LHCN-M2 (cell line): ENCODE measurements at places on chromosomes 7 and 10.

GRCh38 chr10:102633287-102633686 is 11.0 kb upstream of the TRIM8 start:
- DNase-seq, result peak; percentile 36

DNA sequence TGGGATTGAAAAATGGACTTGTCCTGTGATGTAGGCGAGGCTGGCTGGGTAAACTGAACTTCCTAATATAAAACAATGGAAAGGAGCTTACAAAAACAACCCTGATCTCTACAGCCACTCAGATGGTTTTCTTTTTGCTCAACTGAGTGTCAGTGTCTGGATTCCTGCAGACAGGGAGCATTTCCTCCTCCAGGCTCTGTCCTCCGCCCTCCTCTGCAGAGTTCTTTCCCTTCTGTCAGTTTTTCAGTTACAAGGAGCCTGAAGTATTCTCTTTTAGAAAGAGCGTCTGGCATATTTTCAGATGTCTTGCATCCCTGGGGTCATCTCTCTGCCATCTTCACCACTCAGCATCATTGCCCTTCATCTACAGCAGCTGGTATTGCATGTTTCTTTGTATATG is 50.0 kb upstream of the PITRM1 start:
- DNase-seq, result no peak

- no peak for DNase-seq
Measured at GRCh38 chr10:95241533-95241932, 47.5 kb downstream of the ACSM6 start.

- peak; percentile 78 for DNase-seq
Measured at GRCh38 chr7:873367-874002, 2.9 kb upstream of the GET4 start.

DNA sequence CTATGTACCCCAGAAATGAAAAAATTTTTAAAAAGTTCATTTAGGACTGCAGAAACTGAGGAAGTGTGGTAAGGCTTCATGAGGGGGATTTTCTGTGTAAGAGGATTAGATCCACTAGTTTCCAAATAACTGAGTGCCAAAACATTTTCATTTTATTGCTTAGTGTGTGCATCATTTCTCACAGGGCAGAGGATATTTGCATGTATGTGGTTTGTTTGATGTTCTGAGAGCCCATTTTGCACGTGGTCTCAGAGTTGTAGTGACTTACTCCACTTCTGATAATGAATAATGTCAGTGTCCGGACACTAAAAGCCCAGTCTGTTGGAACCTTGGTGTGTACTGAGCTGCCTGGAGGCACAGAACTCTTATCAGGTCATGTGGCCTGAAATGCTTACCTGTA is 299.9 kb downstream of the AUTS2 start:
- DNase-seq, result no peak

- no peak for DNase-seq
Measured at GRCh38 chr10:103493362-103493915, at the start of gene NEURL1. Gene NEURL1 (plus strand): TSS chr10:103493705. CDS start chr10:103494388, 683 bp downstream.

DNA sequence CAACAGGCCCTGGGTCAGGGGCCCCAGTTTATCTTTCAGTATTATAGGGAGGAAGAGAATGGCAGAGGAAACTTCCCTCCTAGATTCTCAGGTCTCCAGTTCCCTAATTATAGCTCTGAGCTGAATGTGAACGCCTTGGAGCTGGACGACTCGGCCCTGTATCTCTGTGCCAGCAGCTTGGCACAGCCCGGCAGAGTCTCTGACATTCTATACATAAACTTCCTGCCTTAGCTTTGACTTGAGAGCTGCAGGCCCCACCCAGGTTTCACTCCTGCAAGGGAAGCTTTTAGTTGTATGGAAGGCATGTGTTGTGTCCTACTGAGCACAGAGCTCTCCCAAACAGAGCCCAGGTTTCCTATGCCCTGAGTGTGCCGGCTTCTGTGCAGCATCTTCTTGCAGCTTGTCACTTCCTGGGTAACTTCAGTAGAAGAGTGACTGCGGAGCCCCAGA is 205.6 kb upstream of the PRSS58 start:
- no peak for DNase-seq

GRCh38 chr7:68423356-68423755 is 1174.9 kb upstream of the AUTS2 start:
- no peak for DNase-seq

DNA sequence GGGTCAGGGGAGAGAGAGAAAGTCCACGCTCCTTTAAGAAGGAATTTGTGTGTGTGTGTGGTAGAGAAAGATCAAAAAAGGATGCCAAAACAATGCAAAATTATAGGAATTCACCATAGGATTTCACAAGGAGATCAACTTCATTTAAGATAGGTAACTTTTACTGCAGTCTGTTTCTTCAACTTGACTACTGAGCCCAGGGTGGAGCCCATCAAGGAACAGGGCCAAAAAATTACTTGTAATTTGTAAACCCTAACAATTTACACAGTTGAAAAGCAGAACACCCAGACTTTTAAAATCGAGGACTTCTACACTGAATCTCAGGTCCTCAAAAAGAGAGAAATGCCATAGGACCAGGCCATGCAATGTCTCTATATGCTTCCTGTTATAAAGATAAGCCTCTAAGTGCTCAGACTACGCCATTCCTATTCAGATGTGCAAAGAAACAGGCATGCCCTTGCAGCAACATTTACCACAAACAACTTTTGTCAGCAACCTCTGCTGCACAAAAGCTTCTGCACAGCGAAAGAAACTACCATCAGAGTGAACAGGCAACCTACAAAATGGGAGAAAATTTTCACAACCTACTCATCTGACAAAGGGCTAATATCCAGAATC is 10.6 kb upstream of the GIMAP4 start:
- no peak for DNase-seq

GRCh38 chr7:6545398-6546126 is 5.7 kb downstream of the GRID2IP start:
- DNase-seq, result no peak
